NCI-H2227 treated with DMSO at 0.1 percent for 48 hours (cell line): ENCODE measurements at places on chromosomes 4 and X.

GRCh38 chr4:185086053-185086452 lies 57.0 kb upstream of the SLC25A4 start:
- no peak for DNase-seq

GRCh38 chrX:106692425-106693065 lies 34.0 kb upstream of the RNF128 start:
- DNase-seq: no peak

- DNase-seq: no peak
Observed at GRCh38 chr4:74005528-74005927, 7.1 kb upstream of the CXCL5 start.

- DNase-seq: peak; percentile 2
Observed at GRCh38 chrX:150663073-150663472, 30.1 kb upstream of the MTMR1 start.

- DNase-seq: no peak
Observed at GRCh38 chr4:19936476-19936875, 315.2 kb upstream of the SLIT2 start.

DNA sequence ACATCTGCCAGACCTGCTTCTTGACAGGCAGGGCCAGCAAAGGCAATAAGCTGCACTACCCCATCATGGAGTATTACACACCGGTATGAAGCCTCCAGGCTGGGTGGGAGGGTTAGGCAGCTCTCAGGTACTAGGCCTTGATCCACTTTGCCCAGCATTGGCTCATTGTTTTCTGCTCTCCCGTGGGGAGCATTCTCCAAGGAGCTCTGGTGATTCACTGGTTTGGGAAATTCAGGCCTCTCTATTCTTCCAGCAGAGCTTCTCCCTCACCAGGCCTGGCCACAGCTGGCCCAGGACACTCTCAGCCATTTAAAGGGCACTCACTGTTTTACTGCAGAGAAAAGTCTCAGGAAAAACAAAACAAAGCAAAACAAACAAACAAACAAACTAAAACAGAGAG lies 33.0 kb downstream of the DRP2 start:
- no peak for DNase-seq

- DNase-seq: no peak
Observed at GRCh38 chr4:155609455-155610059, 57.1 kb upstream of the GUCY1A1 start.
